ENCODE measurements at places on chromosomes 3 and 15.

GRCh38 chr3:123089611-123090331 lies 22.9 kb downstream of the PDIA5 start:
- DNase-seq: no peak

DNA sequence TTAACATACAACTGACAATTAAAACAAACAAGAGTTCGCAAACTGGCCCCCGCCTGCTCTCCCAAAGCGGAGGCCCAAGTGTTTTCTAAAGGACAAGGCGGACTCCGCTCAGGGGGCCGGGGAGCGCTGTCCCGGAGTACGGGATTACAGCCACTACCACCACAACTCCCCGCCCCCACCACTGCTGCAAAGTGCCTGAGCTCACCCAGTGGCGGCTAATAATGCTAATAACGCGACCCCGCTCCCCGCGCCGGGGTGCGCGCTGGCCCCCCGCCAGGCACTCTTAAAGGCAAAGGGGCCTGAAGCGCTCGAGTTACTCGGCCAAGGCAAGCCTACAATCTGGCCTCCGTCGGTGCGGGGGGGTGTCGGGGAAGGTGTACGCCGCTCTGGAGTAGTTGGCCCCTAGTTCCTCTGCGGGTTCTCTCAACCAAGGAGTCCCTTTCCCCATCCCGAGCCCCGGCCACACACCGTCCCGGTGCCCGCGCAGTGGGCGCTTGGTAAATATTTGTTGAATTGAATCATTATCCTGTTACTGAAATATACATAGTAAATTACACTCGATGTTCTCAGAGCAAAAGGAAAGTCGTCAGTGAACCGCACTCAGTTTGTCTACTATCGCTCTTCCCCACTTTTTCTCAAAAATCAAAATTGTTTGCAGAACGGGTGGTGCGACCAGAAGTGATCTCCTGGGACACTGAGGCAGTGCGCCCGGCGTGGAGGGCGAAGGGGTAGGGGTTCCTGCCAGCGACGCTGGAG lies 827 bp downstream of the WNT5A start:
- peak; percentile 88 for DNase-seq

GRCh38 chr3:14784087-14784681 lies 34.6 kb upstream of the FGD5 start:
- DNase-seq: no peak

DNA sequence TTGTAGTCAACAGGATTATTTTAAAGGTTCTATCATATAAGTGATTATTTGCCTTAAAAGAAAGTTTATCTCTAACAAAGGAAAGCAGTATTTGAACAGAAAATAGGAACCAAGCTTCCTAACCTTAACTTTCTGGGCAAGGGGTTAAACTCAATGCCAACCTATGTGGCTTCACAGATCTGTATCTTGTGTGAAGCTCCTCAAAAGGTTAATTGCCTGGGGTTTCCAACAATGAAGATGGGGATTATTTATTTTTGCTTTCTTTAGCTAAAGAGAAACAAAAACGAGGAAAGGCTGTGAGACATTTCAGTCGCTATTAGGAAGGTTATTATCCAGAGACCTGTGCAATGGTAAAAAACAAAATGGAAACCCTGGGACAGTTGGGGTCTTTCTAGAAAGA lies 1.1 kb upstream of the WDR82 start:
- no peak for DNase-seq

- DNase-seq: no peak
Observed at GRCh38 chr15:42826251-42826890, 89.4 kb upstream of the CDAN1 start.

GRCh38 chr3:30688776-30689641 lies 82.6 kb downstream of the TGFBR2 start:
- DNase-seq: peak; percentile 66

GRCh38 chr3:108437439-108437838 lies 73.0 kb downstream of the MYH15 start:
- no peak for DNase-seq

DNA sequence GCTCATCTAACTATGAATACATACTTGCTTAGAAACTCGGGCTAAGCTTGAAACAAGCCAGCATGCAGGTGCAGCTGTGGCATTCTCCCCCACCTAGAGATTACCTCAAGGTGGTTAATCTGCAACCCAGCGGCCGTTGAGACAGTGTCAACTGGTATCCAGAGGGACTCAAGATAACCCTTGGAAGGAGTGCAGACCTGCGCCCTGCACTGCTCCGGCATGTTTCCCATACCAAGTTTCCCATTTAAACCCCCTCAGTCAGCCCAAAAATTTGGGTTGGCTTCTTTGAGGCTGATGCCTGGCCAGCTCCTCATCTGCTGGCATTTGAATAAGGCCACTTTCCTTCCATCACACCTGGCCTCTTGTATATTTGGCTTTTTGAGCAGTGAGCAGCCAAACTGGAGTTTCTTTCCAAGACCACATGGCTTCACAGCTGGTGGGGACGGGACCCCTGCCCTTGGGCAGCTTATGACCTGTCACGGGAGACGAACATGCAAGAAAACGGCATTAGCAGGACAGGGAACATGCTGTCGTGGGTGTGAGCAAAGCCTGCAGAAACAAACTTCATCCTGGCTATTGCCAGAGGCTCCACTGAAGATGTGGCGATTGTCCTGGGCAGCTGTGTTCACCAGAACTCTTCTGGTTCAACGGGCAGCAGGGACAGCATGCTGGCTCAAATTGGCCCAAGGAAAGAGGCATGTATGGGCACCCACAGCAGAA lies 98.2 kb downstream of the PLXNA1 start:
- DNase-seq: no peak

- no peak for DNase-seq
Observed at GRCh38 chr15:69524296-69524695, 71.7 kb downstream of the RPLP1 start.

DNA sequence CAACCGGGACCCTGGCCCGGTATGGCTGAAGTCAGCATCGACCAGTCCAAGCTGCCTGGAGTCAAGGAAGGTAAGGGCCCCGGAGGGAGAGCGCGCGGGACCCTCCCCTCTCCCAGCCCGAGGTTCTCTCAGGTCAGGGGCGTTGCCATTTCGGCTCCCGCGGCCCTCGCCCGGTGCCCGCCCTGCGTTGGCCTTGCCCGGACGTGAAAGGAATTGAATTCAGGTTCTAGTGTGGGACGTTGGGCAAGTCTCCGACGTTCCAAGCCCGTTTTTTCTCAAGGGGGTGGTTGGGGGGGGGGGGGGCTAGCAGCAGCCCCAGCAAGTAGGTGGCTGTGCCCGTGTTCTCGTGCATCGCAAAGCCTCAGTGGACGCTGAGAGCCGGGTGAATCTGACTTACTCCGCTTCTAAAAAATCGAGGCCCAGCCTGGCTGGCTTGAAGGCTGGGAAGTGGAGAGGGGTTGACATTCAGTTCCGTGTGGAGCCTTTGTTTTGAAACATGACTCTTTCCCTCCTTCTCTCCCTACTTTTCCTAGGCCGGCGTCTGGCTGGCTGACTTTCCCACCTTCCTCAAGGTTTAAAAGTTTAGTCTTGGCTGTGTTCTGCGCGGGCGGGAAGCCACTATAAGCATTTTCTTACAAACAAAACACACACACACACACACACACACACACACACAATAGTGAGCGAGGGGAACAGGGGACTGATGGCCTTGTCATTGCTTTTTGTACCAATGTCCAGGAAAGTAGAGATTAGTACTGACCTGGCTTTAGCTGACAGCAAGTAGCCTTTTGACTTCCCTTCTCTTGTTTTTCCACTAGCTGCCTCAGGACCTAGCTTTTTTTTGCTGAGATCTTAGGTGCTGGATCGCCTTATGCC lies at the start of gene UTS2B:
TSS of gene UTS2B (minus strand) at position 873 of the 876 bp plus-strand sequence. CDS start 48,337 bp downstream, outside the sequence.
- DNase-seq: peak; percentile 59

DNA sequence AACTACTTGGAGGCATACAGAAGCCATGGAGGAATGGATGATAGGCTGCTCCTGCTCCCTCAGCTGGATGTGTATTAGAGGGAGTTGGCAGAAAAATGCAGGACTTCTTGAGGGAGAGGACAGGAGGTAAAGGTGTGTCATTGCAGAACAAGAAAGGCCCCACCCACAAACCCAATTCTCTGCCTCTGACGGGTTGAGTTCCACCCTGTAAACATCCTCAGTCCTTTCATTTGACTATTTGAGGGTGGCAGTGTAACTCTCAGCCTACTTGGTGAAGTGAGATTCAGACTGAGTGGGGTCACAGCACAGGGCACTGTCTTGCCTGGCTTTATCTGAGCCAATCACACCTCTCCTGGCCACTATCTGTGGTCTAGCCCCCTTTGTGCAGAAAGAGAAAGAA lies at the start of gene TPRG1:
TSS of gene TPRG1 (plus strand) at position 265 of the 400 bp plus-strand sequence. CDS start 35,414 bp downstream, outside the sequence.
- no peak for DNase-seq
